ENCODE measurements at places on chromosomes 16 and 17.

DNA sequence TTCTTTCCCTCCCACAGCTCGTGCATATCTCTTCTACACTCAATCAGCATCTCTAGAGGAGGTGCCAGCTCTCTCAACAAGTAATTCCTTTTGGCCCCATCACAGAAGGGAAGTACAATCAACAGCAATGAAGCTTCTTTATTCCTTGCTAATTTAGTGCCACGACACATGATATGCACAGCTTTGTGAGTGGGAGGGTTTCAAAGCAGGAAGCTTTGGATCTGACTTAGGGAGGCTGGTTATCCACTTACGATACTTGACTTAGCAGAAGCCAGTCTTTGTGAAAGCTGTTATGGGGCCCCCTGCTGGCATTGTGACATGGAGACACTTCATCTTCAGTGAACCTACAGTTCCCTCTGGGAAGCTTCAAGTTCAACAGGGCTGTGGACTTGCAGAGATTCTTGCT, 81.0 kb downstream of the TMEM100 start:
- peak; percentile 26 for DNase-seq

DNA sequence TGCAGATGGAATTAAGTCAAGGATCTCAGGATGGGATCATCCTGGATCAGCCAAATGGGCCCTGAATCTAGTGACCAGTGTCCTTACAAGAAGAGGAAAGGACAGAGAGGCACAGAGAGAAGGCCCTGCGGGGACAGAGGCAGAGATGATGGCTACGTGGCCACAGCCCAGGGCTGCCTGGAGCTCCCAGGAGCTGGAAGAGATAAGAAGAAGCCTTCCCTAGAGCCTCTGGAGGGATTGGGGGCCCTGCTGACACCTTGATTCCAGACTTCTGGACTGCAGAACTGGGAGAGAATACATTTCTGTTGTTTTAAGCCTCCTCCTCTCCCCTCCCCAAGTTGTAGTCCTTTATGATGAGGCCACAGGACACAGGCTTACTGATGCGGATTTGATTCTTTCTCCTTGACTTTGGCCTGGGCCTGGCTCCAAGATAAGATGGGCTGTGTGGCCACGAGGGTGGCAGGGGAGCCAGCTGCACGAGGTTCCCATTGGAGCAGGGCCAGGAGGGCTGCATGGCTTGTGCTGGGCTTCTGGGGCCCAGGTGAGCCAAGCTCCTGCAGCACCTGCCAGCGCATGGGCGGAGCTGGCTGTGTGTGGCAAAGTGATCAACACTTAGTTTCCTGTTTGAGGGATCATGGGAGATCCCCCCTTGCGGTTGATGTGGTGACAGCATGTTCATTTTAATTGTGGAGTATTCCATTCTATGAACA, 146.1 kb downstream of the IRF8 start:
- DNase-seq, result no peak

DNA sequence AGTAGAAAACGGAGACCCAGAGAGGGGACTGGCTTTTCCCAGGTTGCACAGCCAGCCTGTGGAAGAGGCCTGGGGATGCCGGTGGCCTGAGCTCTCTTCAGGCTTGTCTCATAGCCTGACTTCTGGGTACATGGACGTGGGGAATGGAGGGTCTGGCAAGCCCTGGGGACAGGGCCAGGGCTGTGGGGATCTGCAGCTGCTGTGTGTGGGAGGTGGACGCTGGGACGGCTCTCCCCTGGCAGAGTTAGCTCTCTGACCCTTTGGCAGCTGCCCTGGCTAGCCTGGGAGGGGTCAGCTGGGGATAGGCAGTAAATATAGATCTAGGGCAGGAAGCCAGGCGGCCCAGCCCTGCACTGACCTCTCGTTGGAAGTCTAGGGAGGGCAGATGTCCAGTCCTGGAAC, 20.5 kb downstream of the SLC4A1 start:
- no peak for DNase-seq

GRCh38 chr17:48101012-48101720, at the start of gene CBX1:
Gene CBX1, minus strand, starts transcription at chr17:48101478. Its CDS starts 24,474 bp downstream, at chr17:48077004.
- peak; percentile 94 for DNase-seq

- peak; percentile 67 for DNase-seq
These were observed 19.7 kb upstream of the SLC47A1 start for GRCh38 chr17:19513897-19514488.

- no peak for DNase-seq
These were observed 608.1 kb downstream of the TOX3 start for GRCh38 chr16:51938861-51939260.

GRCh38 chr17:79615926-79616325, 5.1 kb upstream of the RBFOX3 start:
- DNase-seq, result no peak

- no peak for DNase-seq
These were observed 3.1 kb upstream of the BANP start for GRCh38 chr16:87948119-87948545.

- DNase-seq, result no peak
These were observed 10.1 kb upstream of the PLD6 start for GRCh38 chr17:17216236-17216635.

GRCh38 chr16:88424587-88425235, 28.4 kb upstream of the ZFPM1 start:
- no peak for DNase-seq

- DNase-seq, result peak; percentile 32
These were observed 2.7 kb downstream of the FOXJ1 start for GRCh38 chr17:76138234-76138895.

DNA sequence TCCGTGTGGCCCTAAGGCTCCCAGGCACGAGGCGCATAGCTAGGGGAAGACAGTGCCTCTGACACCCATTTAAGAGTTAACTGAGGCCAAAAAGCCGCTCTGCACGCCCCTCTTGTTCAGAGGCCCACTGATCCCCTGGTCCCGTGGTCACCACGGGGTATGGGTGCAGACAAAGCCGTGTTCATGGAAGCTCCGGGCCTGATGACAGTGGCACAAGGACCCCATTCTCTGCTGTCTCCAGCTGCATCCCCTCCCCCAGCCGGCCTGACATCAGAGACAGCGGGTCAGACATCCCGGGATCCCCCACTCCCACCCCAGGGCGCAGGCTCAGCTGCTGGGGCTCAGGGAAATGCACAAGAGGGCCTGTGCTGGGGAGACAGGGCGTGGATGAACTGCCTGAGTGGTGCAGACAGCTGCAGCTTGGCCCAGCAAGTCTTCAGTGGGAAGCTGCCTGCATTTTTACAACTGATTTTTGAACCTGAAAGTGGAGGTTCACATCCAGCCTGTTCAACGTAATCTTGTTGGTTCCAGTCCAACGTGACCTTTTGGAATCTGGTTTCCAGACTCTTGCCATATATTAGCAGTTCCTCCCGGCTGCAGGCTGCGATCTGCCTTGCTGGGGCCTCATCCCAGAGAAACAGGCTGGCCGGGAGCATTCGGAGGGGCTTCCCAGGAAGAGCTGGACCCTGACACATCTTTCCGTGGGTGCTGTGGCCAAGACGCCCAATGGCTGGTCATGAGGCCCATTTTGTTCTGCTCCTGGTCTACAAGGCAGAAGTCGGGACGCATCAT, 9.7 kb upstream of the BAHCC1 start:
- no peak for DNase-seq

- DNase-seq, result peak; percentile 70
These were observed 20.0 kb downstream of the TRAF4 start for GRCh38 chr17:28763804-28764266.

DNA sequence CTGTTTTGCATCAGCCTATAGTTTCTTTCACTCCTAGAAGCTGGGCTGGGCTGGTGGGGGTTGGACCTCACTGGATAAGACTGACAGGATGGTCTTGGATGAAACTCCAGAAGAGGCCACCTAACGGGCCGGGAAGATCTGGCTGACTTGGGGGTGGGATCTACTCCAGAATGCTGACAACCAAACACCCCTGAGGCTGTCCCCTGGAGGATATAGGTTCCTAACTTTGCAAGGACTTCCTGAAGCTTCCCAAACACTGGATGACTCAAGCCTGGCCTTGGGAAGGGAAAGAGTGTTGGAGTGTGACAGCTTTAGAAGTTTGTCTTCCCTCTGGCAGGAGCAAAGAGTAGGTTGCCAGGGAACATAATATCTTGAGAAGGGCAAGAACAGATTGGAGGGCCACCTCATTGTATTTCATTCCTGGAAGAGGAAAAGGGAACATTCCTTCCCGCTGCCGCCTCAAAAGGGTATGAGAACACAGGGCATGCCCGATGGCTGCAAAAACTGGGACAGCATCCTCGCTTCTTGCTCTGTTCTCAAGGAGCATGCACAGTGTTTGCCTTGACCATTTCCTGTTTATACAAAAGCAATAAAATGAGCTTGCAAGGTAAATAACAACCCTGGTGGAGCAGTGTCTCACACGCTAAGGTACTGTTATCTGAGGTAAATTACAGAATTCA, 6.8 kb upstream of the CYB5B start:
- no peak for DNase-seq

DNA sequence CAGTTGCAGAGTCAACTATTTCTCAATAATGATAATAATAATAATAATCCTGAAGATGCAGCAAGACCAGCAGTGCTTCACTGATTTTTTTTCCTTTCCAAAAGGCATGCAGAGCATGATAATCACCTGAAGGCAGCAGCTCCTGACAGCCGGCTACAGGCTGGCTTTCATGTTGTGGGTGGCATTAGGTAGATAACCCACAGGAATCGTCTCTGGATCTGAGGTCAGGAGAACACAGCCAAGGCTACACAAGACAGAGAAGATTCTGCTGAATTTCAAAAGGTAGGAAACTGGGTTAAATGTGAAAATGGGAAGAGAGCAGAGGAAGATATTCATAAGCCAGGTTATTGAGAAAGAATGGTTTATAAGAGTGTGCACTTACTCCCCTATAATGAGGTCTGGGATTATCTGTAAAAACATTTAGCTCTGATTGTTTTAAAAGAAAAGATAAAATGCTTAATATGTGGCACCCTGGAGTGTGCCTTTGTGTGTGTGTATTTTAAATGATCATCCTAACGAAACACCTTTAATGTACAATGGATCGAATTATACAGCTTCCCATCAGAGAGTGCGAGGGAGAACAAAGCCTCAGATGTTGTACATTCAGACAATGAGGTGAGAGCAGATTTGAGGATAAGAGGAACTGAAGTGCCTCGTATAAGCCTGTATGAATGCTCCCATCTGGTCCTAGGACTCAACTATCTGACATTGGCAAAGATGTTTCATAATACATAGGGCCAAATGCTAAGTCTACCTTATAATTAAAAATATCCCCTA, 273.1 kb downstream of the PHKB start:
- no peak for DNase-seq

GRCh38 chr17:77329741-77330531, 189.2 kb downstream of the SEC14L1 start:
- peak; percentile 28 for DNase-seq

- DNase-seq, result no peak
These were observed 58.9 kb downstream of the WWP2 start for GRCh38 chr16:69820926-69821541.

GRCh38 chr17:77817953-77818352, 140.6 kb upstream of the TNRC6C start:
- no peak for DNase-seq

DNA sequence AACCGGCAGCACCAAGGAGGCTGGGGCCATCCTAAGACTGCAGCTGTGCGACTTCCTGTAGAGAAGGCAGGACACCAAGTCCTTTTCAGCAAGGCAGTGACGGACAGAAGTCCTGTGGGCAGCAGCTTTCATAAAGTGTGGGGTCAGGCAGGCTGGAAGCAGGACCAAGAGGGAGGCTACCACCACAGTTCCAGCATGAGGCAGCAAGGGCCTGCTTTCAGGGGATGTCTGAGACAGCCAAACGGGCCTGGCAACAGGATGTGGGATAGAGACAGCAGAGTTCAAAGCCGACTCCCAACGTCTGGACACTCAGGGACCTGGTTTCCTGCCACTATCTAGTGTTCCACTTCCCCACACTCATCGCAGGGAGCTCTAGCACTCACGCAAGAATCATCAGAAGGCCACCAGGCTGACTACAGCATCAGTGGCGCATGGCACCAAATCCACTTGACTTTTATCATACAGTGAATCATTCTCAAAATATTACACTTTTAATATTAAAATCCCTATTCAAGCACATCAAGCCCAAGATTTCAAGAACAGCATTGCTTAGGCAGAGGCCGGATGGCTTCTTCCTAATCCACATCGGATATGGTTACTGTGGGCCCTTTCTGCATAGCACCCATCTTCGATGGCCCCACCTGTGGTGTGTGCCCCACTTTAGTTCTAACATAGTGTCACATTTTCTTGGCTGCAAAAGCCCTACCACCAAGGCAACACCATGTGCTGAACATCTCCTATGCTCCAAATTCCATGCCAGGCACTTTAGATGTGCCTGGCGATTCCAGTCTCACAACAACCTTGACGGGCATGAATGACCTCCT, 5.2 kb downstream of the USP7 start:
- DNase-seq, result no peak

- DNase-seq, result peak; percentile 48
These were observed 830 bp downstream of the SPHK1 start for GRCh38 chr17:76384987-76385891.

DNA sequence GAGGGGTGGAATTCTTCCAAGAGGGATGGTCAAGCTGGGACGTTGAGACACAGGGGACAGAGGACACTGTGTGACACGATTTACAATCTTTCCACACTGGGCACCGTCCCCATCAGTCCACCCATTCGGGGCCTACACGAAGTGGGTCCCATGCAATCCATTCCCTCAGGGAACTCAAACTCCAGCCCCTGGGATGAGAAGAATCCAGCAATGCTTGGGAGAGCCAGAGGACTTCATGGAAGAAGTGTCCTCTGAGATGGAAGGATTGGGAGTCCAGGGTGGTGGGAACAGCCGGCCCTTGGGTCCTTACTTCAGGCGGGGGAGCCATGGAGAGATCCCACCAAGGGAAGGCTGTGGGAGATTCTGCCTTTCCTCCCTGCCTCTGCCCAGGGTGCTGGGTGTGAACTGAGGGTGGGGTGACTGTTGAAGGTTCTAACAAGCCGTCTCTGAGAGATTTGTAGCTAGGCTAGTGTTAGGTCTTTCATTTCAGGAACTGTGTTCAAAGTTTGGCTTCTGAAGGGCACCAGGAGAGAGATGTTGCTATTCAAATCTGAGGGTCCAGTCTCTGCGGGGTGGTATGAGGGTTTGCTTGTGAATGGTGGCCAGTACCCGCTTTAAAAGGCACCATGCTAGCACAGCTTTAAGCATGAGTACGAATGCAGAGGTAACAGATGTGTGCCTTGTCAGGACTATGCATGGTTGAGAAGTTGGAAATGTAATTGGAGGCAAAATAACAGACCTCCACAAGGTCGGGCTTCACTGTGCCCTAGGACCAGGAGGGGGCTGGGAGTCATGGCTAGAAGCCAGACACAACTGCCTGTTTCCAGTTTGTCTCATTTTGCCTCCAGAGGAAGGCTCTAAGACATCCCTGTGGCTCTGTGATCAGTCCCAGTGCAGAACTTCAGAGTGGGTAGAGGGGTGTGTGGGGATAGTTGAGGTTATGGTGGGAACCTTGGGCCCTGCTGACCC, 1.9 kb downstream of the ATP1B2 start:
- no peak for DNase-seq

All from GM13976 (cell line).